SK-N-DZ (cell line): ENCODE measurements at places on chromosomes 7 and 10.

- DNase-seq: no peak
Observed at GRCh38 chr7:144027070-144027469, 21.7 kb upstream of the OR2A5 start.

- no peak for DNase-seq
Observed at GRCh38 chr7:75599244-75599781, 107.2 kb downstream of the SPDYE5 start.

GRCh38 chr10:85039311-85039710 lies 710.9 kb downstream of the CCSER2 start:
- no peak for DNase-seq

GRCh38 chr7:130965515-130965914 lies 231.5 kb upstream of the KLF14 start:
- no peak for DNase-seq

DNA sequence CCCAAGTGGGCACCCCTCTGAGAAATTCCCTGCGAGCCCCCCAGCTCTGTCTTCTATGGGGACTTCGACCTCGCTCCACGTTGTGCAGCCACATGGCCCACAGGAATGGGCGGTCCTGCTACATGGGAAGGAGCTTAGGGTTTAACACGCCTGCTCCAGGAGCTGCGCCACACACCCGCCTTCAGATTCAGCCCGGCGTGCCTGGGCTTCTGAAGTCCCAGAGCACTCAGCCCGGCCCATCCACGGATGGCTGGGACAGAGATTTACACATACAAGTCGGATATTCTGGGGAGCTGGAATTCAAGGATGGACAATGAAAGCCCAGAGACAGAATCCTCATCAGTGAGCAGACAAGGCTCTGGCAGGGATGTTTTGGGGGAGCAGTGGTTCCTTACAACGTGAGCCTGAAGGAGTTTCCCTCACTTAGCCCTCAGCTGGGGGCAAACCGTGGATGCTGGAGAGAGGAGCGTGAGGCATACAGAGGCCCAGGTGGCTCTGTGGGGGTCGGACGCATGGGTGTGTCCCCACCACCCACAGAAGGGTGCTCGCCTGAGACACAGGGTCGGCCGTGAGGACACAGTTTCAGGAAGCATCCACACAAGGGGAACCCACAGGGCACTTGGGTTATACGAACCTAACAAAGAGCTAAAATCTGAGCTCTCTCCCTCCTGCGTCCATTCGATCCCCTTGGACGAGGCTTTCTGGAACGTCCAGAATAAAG lies 372.9 kb downstream of the DNAJB6 start:
- DNase-seq: no peak

- DNase-seq: no peak
Observed at GRCh38 chr7:125355899-125356298, 426.3 kb upstream of the POT1 start.

- DNase-seq: no peak
Observed at GRCh38 chr7:108059526-108059925, 56.6 kb upstream of the LAMB1 start.

DNA sequence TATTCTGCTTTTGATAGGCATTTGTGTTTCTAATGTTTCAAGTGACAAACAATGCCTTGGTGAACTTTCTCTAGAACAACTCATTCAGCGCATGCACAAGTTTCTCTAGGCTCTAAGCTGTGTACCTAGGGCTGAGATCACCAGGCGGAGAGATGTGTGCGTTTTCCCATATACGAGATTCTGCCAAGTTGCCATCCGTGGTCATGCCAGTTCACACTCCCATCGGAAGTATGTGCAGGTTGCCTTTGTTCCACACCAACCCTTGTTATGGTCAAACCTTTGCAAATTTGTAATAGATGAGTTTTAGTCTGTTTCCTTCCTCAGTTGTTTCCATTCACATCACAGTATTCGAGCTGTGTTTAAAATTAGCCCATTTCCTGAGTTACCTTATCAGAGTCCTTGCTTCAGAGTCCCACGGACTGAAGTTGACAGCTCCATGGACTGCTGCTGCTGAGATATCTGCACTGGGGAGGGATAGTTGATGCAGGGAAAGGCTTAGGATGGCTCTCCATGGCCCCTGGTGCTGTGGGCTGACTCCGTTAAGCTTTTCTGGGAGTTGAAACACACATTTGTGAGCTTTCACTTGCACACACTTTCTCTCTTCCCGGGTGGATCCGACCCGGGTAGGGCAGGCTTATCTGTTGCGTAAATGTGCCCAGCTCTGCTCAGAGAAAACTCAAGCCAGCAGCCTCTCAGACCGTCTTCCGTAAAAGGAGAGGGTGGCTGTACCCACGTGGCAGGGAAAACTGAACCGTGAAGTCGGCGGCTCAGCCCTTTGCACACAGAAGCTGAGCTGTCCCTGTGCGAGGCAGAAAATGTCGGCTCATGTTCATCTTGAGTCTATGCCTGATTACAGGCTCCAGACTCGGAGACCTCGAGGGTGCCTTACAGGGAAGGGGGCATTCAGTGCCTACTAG lies 49.4 kb downstream of the HK1 start:
- no peak for DNase-seq

GRCh38 chr7:150360363-150361058 lies 8.1 kb upstream of the REPIN1 start:
- no peak for DNase-seq

DNA sequence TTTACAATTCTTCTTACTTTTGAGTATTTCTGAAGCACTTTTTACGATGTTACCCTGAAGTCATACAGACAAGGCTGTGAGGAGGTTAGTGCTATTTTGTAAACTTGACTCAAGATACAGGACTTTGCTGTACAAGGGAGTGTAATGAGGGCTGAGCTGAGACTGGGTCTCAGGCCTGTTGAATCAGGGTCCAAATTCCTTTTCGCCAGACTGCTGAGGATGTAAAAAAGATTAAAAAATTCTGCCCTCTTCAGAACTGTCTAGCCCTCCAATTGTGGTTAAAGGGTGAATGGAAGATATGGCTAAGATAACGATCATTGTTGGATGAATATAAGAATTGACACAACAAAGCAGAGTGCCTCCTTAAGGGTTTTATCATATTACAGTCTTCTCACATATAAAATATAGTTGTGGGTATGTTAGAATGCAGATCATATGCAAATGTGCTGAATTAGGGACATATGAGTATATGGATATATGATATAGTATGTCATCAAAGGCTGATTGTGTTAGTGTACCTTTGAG lies 165.4 kb downstream of the SUGCT start:
- no peak for DNase-seq

- DNase-seq: no peak
Observed at GRCh38 chr10:48523212-48523819, 81.6 kb downstream of the ARHGAP22 start.

DNA sequence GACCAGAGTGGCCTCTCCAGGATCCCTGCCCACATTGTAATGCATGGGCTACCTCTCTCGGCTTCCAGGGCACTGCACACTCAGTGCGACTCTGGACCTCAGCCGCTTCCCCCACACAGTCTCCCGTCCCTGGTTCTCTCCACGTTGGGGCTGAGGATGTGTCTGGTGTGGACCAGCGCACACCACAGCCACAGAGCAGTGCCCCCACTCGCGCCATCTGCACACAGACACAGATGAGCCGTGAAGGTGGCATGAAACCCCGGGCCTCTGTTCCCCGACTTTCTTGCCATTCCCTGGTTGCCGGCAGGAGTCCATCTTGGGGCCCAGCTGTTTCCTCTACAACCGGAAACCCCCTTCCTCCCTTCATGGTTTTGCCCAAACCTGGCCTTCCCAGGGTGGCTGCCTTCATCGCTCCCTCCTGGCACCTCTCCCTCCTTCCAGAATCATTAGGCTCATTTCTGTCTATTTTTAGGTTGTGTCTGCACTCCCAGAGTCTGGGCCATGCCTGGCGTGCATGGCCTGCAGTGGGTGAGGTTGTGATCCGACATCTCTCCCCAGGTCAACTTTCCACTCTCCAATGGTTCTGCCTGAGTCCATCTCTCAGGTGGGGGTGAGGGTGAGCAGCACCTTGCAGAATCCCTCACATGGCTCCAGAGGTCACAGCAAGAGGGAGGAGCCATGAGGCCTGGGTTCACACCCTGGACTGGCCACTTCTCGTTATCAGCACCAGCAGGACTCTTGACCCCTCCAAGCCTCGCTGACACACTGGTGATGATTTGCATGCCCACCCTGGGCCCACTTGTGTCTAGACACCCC lies 10.1 kb downstream of the RASGEF1A start:
- DNase-seq: no peak

DNA sequence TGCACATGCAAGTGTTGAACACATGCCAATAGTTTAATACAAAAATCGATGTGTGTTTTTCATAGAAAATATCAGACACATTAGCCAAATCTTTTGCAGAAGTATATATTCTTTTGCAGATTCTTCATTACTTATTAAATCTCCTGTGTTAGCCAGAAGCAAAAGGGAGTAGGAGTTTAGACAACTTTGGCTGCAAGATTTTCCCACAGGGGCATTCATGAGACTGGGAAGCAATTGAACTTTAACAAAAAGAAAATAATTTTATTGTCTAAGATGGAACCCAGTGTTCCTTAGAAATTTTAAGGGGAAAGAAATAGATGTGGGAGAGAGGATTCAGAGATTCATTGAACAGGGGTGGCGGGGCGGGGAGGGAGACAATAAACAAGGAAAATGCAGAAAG lies 1336.0 kb downstream of the GATA3 start:
- no peak for DNase-seq

GRCh38 chr10:77251297-77252013 lies 386.2 kb downstream of the KCNMA1 start:
- DNase-seq: peak; percentile 25

DNA sequence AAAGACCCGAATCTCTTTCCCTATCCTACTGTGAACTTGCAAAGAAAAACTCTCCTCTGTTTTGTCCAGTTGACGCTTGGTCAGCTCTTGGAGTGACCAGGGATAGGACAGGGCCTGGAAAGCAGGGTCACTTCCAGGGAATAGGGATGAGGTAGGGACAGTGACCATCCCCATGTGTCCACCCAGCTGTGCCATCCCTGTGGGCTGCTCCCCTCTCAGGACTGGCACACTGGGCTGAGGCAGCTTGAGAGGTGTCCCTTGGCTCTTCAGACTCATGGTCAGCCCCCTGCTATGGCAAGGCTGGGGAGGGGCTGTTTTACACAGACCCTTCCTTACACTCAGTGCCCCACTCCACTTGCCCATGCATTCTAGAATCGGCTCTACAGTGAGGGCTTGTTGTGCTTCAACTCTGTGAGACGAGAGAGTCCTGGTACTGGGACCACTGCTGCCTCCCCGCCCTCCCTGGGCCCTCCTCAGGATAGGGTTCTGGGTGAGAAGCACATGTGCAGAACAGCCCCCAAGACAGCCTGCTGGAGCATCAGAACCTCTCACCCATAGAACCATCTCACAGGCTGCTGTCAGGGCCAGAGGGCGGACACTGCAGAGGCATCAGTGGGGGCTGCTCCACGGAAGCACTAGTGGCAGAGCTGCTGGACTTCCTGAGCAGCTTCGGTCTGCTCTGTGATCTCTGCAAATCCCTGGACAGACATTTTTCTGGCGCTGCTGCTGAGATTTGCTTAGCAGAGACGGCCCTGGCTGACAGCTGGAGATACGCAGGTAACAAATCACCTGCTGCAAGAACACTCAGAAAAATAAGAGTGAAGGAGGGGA lies 202.8 kb upstream of the CXCL12 start:
- DNase-seq: no peak

DNA sequence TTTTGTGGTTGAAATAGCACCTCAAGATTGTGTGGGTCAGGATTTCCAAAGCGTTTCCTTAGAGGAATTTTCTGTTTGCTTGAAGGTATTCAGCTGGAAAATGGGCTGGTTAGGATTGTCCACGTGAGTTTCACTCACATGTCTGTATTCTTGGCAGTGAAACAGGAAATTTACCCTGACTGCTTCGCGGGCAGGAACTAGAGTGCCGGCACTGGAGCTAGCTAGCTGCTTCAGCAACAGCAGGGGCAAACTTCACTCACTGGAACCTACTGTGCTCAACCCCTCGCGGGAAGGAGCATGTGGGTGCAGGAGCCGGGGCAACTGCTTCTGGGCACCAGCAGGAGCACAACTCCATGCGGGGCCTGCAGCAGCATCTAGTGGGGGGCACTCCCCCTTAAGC lies 38.0 kb upstream of the RTKN2 start:
- DNase-seq: no peak

DNA sequence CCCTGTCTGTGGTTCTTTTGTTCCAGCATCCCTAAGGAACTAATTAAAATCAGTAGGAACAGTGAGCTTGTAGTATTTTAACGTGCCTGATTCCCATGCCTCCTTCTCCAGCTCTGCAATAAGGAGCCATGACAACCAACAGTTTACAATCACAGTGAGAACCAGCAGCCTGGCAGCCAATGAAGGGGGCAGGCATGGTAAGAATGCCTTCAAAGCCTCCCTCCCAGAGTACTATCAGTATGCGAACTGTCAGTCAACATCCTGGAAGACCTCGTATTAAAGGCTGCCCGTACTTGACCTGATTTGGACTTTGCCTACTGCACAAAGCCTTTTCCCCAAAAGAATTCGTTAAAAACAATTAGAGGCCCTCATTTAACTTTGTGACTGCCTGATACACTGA lies 7.7 kb downstream of the ZPBP start:
- no peak for DNase-seq

DNA sequence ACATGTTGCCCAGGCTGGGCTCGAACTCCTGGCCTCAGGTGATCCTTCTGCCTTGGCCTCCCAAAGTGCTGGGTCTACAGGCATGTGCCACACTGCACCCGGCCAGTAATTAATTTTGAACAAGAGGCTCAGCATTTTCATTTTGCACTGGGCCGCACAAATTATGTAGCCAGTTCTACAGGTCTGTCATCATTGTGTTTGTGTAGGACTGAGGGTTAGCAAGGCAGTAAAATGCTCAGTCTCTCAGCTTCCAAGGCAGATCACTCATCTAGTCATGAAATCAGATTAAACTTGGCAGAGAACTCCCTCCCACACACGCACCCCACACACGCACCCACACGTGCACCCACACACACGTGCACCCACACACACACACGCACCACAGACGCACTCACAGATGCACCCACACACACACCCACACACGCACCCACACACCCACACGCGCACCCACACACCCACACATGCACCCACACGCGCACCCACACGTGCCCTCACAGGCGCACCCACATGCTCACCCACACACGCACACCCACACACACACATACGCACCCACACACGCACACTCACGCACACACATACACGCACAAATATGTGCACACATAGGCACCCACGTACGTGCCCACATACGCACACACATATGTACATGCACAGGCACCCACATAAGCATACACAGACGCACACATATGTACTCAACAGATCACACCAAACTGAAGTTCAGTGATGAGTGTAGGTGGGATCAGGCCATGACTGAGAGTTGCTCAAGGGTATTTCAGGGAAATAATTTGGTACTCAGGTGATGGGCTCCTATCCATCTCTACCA lies 27.8 kb upstream of the PROSER2 start:
- DNase-seq: no peak

GRCh38 chr7:46525876-46526275 lies 604.8 kb upstream of the IGFBP3 start:
- no peak for DNase-seq

- DNase-seq: no peak
Observed at GRCh38 chr10:90007226-90007625, 305.8 kb downstream of the KIF20B start.

GRCh38 chr7:97043281-97043680 lies 18.6 kb upstream of the DLX5 start:
- no peak for DNase-seq
